KBM-7 (cell line): ENCODE measurements at places on chromosomes 3 and 15.

GRCh38 chr15:62578546-62578945 lies 413.5 kb upstream of the C2CD4B start:
- no peak for DNase-seq

- no peak for DNase-seq
Measured at GRCh38 chr3:52310861-52311575, 5.1 kb upstream of the DNAH1 start.

- DNase-seq: no peak
Measured at GRCh38 chr15:79083154-79083553, 7.4 kb downstream of the RASGRF1 start.

DNA sequence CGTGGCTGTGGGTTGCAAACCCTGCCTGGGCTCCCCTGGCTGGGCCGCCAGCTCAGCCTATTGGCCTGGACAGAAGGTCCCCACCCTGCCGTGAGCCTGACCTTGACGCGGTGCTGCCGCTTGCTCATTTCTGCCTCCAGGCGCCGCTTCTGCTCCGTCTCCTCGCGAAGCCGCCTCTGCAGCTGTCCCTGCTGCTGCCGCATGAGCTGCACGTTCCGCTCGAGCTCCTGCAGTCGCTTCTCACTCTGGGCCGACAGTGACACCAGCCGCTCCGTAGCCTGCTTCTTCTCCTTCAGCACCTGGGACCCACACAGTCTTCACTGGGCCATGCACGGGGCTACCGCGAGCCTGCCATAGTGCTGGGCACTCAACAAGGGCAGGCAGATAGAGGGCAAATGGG lies 21.7 kb downstream of the KIF7 start:
- DNase-seq: no peak

DNA sequence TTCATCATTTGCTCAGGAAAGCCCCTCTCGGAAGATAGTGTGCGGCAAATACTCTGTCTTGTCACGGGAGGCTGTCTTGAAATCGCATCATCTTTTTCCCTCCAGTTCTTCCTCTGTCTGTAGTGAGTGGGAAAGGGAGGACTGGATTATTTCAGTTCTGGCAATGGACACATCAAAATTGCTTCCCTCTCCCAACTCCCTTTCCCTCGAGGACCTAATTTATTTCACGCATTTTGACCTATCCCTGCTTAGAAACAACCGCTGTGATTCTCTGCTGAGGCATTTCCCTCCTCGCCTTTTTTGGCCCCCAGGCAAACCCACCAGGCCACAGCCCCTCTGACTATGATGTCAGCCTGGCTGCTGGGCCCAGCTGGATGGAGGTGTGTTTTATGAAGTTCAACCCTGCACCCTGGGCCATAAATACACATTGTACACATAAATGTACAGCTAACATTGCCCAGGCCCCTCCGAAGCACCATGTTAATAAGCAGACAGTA lies 138.7 kb upstream of the LRTM1 start:
- no peak for DNase-seq

DNA sequence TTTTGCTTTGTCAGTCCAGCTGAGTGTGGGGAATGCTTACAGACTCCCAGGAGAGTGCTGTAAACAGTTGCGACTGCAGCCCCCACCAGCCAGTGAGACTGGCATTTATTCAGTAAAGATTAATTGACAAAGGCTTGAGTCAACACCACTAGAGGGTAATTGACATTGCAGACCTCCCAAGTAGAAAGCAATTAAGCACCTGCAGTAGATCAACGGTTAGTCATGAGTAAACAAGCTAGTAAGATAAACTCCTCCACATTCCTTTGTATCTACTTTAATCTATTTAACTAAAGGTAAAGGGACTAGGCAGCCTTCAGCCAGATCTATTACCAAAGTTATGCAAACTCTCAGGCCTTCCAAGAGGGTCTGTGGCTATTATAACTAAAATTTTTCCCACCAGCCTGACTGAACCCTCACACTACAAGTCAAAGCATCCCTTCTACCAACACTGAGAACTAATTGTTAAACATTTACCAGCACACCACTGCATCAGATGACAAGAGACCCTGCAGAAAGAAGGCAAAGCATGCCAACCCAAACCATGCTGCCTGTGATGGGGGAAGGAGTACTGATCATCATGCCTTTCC lies 30.5 kb upstream of the GALNT15 start:
- peak; percentile 35 for DNase-seq

DNA sequence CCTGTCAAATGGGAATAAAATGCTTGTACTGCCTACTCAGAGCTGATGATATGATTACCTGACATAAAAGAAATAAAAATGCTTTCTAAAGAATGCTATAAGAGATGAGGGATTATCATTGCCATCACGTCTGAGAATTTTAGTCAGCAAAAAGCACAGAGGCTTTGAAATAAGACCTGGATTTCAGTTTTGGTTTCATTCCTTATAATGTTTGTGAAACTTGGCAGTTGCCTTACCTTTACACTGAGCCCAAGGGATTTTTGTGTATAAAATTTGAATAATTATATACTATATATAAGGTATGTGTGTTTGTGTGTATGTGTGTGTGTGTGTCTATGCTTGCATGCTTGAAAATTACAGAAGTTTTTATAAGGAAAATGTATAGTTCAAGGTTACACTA lies 634.8 kb upstream of the BCHE start:
- DNase-seq: no peak

- no peak for DNase-seq
Measured at GRCh38 chr15:36429707-36430106, 149.7 kb upstream of the CDIN1 start.

- DNase-seq: no peak
Measured at GRCh38 chr3:39209329-39209970, 17.1 kb upstream of the XIRP1 start.

GRCh38 chr3:6281662-6282061 lies 579.3 kb upstream of the GRM7 start:
- no peak for DNase-seq

DNA sequence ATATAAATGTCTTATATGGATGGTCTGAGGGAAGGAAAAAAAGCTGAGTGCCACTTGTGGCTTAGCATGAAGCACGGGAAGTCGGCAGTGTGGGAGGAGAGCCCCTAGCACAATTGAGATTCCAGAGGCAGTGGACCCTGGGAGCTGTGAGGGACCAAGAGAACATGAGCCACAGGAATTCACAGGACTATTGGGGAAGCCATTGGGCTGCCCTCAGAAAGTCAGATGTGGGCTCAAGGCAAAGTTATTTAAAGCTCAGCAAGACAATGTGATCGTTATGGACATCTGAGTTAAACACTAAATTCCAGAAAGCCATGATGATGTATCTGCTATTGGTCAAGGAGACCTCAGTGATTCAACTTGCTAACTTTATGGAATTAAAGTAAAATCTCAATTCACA lies 380.8 kb upstream of the IL12A start:
- no peak for DNase-seq

DNA sequence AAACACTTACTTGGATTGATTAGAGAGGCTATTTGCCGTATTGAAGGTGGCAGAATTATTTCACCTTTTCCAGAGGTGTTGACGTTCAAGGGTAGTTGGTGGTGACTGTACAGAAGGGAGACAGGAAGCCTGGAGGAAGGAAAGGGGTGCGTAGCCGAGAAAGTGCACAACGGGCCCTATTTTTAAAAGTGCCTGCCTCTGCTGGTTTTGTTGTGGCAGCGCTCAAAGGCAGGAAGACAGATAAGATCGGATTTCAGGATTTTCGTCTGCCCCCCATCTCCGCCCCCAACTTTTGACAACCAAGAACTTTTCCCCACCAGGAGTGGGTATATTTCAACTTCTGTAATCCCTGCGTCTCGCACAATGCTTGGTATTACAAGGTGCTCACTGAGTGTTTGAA lies 38.5 kb downstream of the SMAD3 start:
- DNase-seq: peak; percentile 68

DNA sequence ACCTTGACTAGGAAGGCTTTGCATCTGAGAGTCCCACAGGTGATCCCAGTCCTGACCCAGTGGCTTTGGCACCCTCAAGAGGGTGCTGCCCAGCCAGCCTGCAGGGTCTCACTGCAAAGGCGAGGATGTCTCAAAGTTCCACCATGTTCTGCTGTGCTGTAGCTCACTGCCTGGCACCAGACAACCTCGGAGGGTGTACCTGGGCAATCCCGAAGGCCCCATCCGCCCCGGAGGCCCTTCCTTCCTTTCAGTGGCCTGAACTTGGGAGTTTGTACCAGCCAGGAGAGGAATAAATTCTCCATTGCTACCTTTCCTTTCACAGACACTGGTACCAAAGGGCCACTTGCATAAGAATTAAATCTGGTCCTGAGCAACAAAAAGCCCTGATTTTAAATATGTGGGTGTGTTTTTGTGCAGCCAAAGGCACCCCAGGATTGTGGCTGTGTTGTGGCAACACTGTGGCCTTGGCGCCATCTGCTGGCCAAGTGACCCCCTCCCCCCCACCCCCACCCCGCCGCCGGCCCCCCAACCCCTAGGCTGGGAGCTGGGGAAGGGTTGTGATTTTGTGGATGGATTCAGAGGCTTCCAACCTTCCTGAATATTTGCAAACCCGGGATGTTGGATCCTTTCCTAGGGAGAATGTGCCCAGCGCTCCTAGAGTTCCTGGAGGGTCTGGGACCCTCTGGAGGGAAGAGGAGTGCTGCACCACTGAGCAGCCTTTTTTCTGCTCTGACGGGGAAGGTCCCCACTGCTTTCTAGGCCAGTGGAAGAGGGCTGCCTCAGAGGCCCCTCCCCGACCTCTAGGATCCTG lies 9.7 kb upstream of the PTPN23 start:
- DNase-seq: no peak

GRCh38 chr3:169666376-169667165 lies 3.1 kb upstream of the MECOM start:
- no peak for DNase-seq

DNA sequence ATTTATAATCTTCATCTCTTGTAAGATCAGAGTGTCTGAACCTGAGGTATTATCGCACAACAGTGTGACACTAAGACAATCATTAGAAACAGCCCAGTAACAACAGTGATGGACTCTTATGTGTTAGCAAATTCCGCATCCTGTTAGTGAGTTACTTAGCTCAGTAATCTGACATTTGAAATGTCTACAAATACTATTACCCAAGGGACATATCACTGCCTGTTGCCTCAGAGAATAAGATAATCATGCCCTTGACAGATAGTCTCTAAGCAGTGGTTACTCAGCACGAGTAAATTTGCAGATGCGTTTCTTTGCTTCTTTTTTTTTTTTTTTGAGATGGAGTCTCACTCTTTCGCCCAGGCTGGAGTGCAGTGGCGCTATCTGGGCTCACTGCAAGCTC lies 13.4 kb upstream of the RTP1 start:
- no peak for DNase-seq

DNA sequence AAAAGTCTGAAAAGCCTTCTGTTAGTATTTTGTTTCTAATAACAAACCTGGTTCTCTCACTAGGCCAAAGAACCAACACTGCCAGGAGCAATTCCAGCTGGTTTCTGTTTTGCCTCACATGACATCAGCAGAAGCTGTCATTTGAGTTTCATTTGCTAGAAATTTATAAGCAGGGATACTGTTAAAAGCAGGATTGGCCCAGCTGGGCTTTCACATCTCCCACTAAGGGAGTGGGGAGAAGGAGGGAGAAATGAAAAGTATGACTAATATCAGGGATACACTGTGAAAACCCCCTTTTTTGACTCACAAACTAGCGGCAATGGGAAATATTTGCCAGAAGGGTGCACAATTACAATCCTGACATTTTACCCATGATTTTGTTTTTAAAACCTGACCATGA lies 5.3 kb downstream of the CCDC80 start:
- no peak for DNase-seq

DNA sequence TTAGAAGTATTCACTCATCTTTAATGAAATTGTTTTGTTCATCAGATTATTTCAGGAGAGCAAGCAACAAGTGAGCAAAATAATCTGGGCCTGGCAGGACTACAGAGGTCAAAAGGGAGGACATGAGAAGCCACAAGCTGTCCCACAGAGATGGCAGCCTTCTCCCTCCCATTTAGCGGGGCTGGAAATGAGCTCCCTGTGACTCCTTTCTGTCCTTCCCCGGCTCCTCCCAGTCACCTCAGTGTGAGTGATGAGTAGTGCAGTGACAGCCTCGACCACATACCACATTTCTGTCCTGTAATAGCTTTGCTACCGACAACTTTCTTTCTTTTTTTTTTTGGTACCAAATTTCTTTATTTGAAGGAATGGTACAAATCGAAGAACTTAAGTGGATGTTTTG lies 38.0 kb downstream of the RAB7A start:
- DNase-seq: peak; percentile 15

DNA sequence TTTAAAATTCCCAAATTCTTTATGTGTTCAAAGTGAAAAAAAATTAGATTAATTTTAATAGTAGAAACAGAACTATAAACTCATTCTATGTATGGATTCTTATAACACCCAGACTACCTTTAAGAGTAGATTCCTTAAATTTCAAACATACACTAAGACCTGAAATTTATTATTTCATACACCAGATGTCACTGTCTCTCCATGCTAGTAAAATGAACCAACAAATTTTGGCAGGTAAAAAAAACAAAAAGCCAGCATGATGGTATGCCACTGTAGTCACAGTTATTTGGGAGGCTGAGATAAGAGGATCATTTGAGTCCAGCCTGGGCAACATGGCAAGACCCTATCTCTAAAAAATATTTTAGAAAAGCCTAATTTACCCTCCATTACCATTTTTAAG lies 461.3 kb upstream of the NAALADL2 start:
- DNase-seq: peak; percentile 48

DNA sequence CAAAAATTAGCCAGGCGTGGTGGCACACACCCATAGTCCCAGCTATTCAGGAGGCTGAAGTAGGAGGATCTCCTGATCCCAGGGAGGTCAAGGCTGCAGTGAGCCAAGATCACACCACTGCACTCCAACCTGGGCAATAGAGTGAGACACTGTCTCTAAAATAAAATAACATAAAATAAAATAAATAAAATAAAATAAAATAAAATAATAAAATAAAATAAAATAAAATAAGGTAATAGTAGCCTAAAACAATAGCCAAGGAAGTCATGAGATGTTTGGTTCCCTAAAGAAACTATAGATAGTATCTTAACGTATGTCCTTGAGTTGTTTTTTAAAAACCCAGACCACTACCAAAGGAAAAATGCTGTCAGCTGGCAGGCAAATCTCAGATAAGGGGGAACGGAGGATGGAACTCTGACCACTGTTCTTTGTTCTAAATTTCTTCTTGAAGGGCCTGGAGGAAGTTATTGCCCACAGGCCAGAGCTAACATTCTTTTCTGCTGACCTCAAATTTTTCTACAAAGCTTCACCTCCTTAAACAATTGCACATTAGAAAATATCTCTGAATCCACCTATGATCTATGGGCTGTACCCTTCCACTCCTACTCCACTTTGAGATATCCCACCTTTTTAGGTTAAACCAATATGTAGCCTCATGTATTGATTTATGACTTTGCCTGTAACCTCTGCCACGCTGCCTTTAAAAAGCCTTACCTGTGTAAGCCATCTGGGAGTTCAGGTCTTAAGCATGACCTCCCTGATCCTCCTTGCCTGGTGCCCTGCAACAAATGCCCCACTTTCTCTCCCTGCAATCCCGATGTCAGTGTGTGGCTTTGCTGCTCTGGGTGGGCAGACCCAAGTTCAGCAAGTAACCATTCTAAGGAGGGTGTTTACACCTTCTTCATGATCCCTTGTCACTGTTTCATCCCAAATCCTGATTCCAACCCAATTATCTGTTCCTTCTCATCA lies 126.2 kb upstream of the BHLHE40 start:
- no peak for DNase-seq
